Left lung (tissue), 14 donors: ENCODE measurements at places on chromosomes 6 and 20. TPM values are rescaled to one million over a fixed set of nuclear protein-coding genes. Genes with fewer than 3 reads are reported as not detected.

- no peak for DNase-seq
These were observed 126.2 kb downstream of the PTPRK start for GRCh38 chr6:128394167-128394566.

The SFT2D1 gene
- polyA plus RNA-seq, result 60.9 TPM

DNA sequence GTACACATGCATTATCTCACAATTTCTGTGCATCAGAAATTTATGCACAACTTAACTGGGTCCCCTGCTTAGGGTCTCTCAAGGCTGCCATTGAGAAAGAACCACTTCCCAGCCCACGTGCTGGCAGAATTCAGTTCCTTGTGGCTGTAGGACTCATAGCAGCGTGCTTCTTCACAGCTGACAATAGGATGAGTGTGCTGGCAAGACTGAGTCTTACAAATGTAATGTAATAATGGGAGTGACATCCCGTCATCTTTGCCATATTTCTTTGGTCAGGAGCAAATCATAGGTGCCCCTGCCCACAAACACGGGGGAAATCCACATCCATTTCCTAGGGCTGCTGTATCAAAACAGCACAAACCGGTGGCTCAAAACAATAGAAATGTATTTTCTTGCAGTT lies 77.4 kb downstream of the FIG4 start:
- no peak for DNase-seq

DNA sequence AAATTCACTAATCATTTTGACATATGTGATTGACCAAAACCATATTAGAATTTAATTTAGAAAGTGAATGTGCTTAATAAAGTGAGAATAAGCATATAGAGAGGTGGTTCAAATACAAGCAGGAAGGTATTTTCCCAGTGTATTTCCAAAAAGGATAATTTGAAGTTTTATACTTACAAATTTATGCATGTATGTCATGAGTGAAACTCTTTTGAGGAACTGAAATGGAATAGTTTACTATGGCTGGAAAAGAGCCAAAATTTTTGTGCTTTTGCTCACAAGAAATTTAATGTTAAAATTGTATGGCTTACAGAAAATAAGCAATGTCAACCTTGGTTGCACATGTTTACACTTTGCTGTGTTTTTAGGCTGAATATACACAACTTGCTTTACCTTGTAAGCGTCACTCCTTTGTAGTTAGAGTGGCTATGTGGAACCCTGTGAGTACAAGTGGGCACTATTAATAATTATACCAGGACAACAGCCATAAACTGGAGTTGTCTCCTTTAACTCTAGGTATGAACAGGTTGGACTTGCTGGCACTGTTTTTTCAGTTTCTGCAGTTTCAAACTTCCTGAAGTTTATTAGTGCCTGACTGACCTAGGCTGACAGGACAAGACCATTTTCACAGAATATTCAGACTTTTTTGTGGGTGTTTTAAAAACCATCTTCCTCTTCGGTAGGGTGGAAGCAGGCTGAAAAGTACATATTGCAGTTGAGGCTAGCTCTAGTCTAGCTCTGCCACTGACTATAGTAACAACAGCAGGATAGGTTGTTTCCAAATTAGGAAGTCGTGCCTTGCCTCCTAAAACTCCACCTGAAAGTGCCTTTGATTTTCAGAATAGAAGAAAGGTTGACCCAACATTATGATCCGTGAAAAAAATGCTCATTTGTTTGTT lies 6.0 kb downstream of the AFDN start:
- DNase-seq, result no peak
